Effector CD4-positive, alpha-beta T cell (primary cell): ENCODE measurements at places on chromosomes 2 and 18.

DNA sequence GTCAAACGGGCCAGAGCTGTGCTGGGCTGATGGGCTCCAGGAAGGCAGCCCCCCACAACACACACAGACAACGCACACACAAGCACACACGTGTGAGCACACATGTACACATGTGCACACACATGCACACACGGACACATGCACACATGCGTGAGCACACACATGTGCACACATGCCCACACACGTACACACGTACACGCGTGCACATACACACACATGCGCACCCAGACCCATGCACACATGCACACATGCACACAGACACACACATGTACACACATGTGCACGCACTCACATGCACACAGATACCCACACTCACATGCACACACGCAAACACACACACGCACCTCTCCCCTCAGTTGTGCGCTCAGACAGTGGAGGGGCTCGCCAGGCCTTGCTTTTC, 31.2 kb upstream of the HPCAL1 start:
- DNase-seq, result no peak

GRCh38 chr2:74887960-74888700, 54.2 kb downstream of the HK2 start:
- no peak for DNase-seq

DNA sequence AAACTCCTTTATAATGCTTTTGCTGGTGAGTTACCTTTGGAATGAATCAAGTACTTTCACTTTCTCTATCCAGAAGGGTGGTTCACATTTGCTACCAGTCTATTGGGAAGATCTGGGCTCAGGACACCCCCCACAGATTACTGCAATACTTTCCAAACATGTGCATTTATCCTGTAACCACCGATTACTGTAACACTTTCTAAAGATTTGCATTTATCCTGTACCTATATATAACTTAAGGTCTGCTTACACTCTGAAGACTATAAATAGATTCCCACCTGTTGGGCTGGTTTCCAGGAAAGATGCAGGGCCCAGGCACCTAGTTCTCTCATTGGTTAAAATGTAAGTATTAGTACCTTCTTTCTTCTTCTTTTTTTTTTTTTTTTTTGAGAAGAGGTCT, 113.0 kb upstream of the NEDD4L start:
- no peak for DNase-seq

GRCh38 chr2:46498681-46499080, 19.3 kb downstream of the TMEM247 start:
- no peak for DNase-seq

DNA sequence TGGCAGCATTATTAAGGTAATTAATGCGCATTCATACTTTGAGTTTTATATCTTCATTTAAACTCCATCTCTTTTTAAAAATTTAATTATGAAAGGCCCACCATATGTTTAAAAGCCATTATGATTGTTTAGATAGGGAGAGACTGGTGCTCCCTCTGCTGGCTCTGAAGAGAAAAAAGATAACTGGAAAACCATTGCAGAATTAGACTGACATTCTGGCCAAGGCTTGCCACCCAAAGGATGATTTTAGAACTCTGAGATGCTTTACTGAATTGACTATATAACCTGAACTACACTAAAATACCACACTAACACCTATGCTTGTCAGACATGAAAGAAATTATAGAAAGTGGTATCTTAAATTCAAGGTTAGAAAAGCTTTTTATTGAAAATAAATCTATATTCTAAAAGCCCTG, 127.6 kb upstream of the SPOPL start:
- DNase-seq, result no peak

DNA sequence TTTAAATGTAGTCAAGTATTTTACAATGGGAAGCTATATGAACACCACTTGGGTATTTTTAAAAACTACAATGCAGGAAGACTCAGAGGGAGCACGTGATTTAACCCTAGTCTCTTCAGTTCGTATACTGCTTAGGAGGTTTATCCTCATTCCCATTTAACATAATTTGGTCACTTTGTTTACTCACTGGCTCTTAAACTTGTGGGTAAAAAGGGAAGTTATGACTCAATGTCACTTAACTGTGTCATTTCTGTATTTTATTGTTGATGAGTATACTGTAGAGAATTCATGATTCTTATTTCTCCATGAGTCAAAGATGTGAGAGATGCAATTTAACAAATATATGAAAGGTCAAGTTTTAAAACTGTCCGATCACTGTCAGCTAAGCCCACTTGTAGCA, 48.2 kb downstream of the SLC66A3 start:
- no peak for DNase-seq

- no peak for DNase-seq
Observed at GRCh38 chr18:48803518-48803917, 147.2 kb downstream of the SMAD7 start.

GRCh38 chr18:48942086-48942485, 8.7 kb downstream of the SMAD7 start:
- no peak for DNase-seq

- peak; percentile 43 for DNase-seq
Observed at GRCh38 chr18:76349067-76349715, 145.9 kb downstream of the ZNF516 start.

- no peak for DNase-seq
Observed at GRCh38 chr2:125224188-125224587, 1199.1 kb downstream of the CNTNAP5 start.

DNA sequence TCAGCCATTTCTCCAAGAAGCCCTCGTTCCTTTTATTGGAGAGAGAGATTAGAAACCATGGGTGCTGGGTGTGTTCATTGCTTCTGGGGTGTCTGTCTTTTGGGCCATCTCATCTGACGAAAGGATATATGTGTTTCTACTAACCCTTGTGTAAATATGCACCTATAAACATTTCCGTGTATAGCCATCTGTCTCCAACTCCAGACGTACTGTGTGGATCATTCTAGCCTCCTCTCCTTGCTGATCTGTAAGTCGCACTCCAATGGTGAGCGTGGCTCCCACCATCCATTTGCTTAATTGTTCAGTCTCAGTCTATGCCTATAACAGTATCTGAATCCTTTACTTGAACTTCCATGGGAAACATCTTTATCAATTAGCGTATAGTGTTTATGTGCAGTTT, 1.8 kb downstream of the RBFA start:
- DNase-seq, result no peak

- DNase-seq, result no peak
Observed at GRCh38 chr18:64164883-64165282, 16.0 kb upstream of the LINC00305 start.

DNA sequence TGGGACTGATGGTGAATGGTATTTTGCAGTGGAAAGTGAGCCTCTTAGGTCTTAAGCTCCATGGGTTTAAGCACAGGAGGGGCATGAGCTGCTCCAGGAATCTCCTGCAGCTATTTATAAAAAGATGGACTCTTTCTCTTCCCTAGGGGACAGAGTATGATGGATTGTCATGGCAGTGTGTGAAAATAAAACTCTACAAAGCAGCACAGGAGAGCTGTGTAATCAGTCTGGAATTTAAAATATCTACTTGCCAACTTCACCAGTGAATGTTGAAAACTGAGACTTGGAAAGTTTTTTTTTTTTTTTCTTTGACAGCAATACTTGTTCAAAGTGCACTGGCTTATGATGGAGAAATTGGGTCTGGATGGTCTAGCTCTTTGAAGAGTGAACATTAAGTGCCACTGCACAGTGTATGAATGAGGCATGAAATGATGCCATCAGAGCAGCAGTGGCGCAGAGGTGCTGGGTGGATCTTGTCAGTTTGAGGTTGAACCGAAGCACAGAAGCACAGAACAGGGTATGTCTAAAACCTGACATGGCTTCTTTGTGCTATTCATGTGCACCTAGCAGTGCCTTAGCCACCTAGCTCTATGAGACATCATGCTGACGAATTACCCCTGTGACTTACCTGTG, 245.4 kb downstream of the PTPRM start:
- no peak for DNase-seq
